ENCODE measurements at places on chromosomes 5 and 9.
A peak's percentile ranks its signal among the peaks of the same experiment; 100 is the strongest.

DNA sequence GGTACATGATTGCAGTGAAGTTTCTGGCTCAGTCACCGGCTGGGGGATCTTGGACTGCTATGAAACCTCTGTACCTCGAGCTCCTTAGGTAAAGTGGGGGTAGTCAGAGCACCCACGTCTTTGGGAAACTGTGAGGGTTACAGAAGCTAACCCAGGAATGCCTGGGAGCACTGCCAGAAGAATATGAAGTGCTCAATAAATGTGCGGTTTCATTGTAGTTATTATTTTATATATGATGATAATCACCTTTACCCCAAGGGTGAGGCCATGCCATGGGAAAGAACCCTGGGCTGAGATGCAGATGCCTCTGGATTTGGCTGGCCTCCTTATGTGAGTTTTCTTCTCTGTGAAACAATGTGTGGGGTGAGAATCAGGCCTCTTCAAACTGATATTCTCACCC, 3.7 kb downstream of the NPR3 start:
- DNase-seq = peak; percentile 63

GRCh38 chr9:26142631-26143030, 464.4 kb upstream of the TUSC1 start:
- no peak for DNase-seq

DNA sequence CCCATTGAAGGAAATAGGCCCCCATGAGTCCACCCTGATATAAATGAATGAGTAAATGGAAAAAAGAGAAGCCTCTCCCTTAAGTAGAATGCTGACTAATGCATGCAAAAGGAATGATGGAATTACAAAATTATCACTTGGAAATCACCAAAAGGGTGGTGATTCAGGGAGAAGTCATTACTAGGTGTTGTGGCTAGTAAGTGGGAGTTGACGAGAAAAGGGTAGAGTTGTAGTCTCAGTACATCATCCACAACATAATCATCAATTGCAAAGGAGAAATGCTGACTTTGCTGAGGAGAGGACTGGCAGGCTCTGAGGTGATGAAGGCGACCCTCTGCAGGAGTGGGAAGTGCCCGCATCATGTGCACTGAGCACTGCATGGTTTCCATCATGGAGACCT, 201.5 kb upstream of the S1PR3 start:
- peak; percentile 92 for DNase-seq

DNA sequence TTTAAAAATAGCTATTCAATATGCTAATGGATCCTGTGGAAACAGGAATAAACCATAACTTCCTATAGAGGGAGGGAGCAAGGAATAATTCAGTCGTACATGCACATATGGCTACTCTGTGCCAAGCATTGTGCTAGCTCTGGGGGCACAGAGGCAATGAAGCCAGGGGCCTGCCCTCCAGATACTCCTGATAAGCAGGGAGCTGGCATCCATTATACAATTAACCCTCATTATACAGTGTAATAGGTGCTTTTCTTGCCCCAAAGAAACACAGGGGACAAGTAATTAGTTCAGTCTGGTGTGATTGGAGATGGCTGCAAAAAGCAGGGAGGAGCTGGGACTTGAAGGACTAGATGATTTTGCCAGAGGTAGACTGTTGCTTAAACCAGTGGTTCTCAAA, 200.4 kb downstream of the SREK1 start:
- DNase-seq = no peak

DNA sequence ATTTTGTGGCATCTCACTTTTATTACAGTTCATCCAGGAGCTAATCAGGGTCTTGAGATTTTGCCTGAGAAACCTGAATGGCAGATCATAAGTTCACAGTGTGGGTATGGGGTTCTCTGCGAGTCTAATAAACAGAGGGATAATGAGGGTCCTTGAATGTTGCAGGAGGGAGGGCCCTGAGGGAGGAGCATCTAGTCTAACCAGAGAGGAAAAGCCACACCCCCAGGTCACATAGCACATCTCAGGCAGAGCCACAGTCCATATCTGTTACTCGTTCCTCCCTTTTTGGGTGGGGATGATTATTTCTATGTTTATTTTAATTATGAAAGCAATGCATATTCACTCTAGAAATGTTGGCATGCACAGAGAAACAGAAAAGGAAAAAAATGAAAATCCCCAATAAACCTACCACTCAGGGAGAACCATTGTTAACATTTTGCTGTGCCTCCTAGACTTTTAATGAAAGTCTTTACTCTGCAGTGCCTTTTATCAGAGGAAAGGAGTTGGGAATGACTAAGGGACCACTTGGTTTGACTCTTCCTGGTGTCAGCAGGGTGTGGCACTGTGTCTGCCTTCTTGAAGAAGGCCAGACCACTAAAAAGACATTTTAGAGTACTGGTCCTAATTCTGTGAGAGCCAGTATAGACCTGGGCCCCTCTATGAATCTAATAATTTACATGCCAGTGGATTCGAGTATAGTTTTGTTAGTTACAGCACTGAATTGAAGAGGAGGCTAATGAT, 2.8 kb downstream of the GALNT12 start:
- no peak for DNase-seq

DNA sequence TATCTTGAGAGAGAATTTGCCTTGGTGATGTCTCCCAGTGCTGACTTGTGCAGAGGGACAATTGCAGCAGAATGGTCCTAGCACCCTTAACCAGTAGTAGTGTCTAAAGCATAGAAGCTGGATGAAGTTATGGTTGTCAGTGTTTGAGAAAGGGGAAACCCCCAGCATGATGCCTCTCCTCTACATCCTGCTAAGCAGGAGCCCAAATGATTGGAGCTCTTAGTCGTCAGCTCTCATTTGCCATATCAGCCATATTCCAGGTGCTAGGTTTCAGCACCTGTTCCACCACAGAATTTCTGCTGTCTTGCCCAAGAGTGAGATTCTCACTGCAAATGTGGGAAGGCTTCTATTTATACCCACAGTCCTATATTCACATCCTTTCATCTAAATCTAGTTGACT, 43.7 kb upstream of the RFX3 start:
- DNase-seq = no peak

- no peak for DNase-seq
Observed at GRCh38 chr5:135129307-135129706, 95.3 kb upstream of the PITX1 start.

- DNase-seq = no peak
Observed at GRCh38 chr5:128378632-128379031, 159.4 kb downstream of the FBN2 start.

DNA sequence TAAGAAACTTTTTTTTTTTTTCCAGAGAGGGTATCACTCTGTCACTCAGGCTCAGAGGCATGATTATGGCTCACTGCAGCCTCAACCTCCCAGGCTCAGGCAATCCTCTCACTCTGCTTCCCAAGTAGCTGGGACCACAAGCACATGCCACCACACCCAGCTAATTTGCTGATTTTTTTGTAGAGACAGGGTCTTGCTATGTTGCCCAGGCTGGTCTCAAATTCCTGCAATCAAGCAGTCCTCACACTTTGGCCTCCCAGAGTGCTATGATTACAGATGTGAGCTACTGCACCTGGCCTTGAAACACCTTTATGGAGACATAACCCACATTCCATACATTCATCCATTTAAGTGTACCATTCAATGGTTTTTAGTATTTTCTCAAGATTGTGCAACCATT, 23.7 kb upstream of the CCDC180 start:
- DNase-seq = no peak

- DNase-seq = no peak
Observed at GRCh38 chr5:108760512-108760911, 12.8 kb downstream of the FER start.

GRCh38 chr5:179732918-179733771, 523 bp downstream of the MAML1 start:
- DNase-seq = no peak

GRCh38 chr9:95175523-95175922, 142.0 kb downstream of the FANCC start:
- DNase-seq = no peak

DNA sequence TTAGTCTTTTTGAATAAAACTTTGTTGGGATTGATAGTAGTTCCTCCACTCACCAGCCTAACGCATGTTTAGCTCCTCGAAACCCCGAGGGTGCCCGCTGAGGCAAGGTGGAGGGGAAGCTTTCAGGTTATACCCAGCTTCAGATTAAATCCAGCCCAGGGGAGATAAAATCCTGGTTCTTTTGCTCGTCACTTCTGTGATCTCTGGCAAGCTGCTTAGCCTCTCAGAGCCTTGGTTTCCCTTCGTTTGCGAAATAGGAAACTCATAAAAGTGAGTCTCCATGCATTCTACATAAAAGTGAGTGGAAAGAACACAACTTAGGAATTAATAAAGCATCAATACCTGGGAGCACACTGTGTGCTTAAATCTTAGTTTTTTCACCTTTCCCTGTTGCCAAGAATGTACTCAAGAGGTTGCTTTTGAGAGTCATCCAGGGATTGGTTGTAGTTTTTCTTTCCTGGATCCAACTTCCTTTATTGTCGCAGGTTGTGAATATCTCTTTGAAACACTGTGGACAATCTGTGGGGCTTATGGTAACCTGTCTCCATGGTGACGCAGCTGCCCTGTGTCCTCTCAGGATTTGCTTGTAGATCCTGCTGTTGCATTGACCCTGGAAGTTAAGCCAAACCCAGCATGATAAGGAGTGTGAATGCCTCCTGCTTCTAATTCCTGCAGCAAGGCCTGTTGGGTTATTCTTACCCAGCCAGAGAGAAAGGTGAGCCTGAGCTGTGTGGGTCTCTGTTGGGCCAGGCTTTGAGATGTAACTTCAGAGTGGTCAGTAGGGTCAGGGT, 2.0 kb downstream of the GALNT12 start:
- DNase-seq = no peak

DNA sequence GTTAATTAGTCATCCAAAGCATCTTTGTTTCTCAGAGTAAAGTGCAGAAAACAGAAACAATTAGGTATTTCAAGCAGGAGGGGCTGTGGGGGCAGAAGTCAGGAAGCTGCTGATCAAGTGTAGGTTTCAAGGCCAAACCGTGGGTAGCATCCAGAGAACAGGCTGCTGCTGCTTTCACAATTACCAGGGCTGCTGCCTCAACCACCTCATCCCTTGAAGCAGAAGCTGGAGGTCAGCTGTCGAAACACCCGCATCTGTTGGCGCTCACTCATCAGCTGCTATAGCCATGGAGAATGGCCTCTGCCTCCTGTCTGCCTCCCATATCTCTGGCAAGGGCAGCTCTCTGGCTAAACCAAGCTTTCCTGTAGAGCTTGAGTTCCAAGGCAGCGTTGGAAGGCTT, 122.9 kb upstream of the OSMR start:
- DNase-seq = no peak

DNA sequence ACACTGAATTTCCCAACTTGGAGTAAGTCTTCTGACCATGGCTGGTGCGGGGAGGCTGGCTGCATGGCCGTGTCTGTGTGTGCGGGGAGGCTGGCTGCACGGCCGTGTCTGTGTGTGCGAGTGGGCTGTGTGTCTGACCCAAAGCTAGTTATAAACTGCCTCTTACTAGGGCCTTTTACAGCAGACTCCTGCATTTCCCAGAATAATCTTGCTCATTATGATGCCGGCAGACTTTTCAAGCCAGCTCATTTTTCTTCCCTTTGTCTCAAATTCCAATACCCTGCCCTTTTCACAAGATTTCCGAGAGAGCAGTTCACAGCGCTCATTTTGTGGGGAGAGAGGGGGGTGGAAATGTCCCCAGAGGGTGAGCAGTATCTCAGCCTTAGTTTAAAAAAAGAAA, 470.7 kb upstream of the BRINP1 start:
- DNase-seq = no peak

- DNase-seq = no peak
Observed at GRCh38 chr9:120701248-120701647, 13.0 kb downstream of the MEGF9 start.

- peak; percentile 7 for DNase-seq
Observed at GRCh38 chr5:99320436-99320835, 391.6 kb upstream of the CHD1 start.

GRCh38 chr9:114216081-114216480, 60.7 kb downstream of the COL27A1 start:
- DNase-seq = no peak

DNA sequence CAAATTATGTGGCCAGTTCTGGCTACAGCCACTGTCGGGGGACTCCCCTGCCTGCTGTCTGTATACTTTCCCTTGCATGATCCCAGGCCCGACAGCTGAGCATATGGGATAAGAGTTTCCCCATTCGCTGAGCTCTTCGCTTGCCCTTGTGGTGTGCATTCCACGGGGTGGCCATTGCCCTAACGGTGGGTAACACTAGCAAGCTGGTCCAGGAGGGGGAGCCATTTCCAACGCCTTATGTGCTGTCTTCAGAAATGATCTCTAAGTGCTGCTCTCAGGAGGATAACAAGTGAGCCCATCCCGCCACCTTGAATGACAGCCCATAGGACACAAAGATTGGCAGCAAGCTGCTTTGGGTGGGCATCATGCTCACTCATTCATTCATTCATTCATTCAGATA, 190.9 kb downstream of the FSTL4 start:
- DNase-seq = no peak

DNA sequence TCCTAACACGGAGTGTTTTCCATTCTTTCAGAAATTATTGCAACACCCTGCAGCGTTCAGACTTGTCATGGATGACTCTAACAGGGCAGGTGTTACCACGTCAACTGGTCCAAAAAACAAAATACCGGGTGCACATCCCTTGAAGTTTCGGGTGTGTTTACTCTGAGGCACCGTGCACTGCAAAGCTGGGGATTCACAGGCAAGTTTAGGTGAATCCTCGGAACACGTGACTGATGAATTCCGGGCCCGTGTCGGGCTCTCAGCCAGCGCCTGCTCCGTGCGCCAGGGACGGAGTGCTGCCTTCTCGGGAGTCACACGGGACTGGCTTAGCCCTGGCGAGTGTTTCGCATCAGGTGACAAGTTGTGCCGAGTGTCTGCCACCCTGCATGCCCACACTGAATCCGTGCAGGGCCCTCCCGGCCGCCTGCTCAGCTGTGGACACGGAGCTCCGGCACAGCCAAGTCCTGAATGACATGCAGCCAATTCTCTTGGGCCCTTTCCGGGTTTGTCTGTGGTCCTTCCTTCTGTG, 66.0 kb upstream of the IRX4 start:
- DNase-seq = no peak

- no peak for DNase-seq
Observed at GRCh38 chr5:165015547-165015946, 1510.1 kb downstream of the MAT2B start.

GRCh38 chr5:67149951-67150523, 46.6 kb downstream of the CD180 start:
- no peak for DNase-seq

DNA sequence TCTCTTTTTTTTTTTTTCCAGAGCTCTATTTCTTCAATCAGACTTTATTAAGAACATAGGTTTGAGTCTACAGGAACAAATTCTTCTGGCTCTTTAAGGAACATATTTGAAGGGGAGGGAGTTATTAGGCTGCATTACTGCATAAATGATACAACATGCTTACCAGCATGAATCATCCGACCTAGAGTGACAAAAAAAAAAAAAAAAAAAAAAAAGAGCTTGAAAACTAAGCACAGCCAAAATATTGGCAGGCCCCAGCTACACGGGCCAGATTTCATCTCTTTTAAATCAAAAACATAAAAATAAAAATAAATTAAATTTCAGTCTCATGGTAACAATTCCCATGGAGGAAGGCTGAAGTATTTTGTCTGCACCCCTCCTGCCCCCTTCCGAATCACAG, 26.3 kb downstream of the MSX2 start:
- DNase-seq = no peak
